ENCODE measurements at places on chromosomes 4 and X.

GRCh38 chr4:189807031-189807430 lies 133.6 kb upstream of the FRG1 start:
- DNase-seq, result no peak

GRCh38 chrX:40035726-40036125 lies 62.0 kb downstream of the BCOR start:
- DNase-seq, result no peak

DNA sequence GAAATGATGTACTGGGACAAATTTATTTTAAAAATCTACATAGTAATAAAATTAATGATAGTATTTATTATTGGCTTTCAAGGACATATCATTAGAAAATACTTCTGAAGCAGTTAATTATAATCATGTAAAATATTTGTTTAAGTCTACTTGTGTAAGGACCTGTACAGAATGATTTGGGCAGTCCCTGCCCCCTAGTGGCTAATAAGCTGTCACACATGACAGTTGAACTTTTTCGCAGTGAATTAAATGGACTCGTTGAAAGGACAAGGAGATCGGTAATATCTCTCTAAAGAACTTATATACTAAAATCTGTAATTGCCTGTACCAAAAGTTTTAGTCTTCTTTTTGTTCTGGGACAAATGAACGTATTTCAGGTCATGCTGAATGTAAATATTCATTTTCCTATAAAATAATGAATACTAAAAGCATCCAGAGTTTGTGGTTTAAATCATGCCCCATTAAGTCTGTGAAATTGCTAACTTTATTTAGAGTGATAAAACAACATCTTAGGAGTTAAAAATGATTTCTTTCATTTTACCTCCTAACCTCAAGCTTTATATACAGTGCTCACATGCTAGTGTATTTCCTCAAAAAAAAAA lies 13.6 kb downstream of the EXOC1 start:
- DNase-seq, result no peak

GRCh38 chr4:141339966-141340365 lies 119.3 kb downstream of the ZNF330 start:
- no peak for DNase-seq

DNA sequence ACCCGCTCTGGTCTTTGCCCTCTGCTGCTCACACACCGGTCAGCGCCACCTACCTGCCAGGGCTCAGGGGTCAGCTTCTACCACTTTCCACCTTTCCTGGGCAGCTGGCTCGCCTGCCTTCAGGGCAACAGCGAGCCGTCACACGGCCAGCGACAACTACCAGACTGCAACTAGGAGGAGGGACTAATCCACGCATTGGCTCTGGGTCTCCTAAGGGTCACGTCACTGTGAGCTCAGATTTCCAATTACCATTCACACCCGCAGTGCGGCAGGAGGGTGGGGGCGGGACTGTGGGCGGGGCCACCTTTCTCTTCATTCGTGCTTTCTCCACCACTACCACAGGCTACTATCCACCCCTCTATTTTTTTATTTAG lies at the start of gene BEX5:
BEX5 (minus strand) TSS at position 172 of the 374 bp plus-strand sequence. CDS start 1,712 bp downstream, outside the sequence.
- peak; percentile 20 for DNase-seq

GRCh38 chr4:152114562-152114961 lies 353.8 kb upstream of the GATB start:
- DNase-seq, result no peak

DNA sequence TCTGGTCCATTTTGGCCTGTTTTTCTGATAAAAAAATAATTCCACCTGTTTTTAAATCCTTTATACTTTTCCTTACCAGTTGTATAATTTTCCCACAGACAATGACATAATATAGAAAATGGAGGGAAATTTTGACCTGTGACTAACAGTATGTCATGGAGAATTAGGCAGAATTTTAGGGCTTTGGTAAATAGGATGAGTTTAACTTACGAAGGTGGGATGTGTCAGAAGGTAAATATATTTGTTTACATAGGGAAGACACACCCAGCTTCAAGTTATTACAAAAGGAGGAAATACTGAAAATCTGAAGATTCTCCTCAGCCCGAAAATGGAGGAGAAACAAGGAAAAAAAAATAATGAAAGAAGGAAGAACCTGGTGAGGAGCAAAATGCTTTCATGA lies 64.6 kb upstream of the PPP3CA start:
- no peak for DNase-seq

DNA sequence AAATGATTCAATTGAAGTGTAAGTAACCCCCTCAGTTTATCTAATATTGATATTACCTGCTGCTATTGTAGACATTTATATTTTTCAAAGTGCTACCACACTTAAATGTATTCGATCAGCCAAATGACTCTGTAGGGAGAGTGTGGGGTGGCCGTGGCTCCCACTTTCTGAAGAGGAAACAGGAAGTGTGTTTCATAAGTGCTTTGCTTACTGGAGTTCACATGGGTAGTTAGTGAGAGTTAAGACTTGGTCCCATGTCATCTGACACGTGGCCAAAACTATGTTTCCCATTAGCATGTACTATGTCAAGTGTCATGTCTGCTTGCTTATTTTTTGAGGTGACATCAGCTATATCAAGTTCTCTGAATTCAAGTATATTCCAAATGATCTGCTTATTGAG lies 308.1 kb upstream of the GATB start:
- no peak for DNase-seq

DNA sequence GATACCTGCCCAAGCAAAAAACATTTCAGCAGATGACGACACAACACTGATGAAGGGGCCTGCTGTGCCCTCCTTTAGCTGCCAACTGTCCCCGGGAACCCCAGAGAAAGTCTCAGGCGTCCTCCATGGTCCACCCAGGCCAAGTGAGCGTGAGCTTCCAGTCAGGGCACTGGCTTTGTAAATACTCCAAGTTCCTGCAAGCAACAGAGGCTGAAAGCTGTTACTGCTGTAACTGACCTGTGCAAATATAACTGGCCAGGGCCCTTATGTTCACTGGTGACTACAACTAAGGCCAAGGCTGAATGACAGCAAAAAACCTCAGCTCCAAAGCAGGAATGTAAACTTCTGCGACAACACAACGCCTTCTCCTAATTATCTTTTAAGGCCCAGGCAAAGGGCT lies 8.2 kb downstream of the WDR1 start:
- DNase-seq, result no peak

GRCh38 chr4:75860606-75861005 lies 41.6 kb downstream of the PPEF2 start:
- no peak for DNase-seq

GRCh38 chr4:102868153-102868780 lies 525 bp upstream of the CISD2 start:
- no peak for DNase-seq

GRCh38 chr4:174828845-174829701 lies at the start of gene GLRA3:
Gene GLRA3, minus strand, starts transcription at chr4:174829247. Its CDS starts 436 bp downstream, at chr4:174828811.
- DNase-seq, result no peak

DNA sequence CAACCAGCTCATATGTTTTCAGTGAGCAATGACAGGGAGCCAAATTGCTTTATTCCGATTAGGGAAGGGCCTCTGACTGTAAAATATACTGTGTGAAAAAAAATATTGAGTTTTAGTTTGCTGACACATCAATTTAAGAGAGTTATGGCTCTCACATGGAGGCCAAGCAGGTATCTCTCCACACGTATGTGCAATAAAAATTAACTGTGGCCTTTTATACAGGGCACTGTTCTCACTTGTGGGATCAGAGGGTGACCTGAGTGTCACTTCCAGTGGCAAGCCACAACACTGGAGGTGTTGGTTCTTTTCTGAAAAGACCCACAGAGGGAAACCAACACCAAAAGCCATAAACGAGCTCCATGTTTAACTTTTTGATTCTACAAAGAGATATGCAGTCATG lies 462.8 kb downstream of the MID1IP1 start:
- DNase-seq, result no peak

GRCh38 chr4:183205709-183206108 lies 106.7 kb downstream of the WWC2 start:
- no peak for DNase-seq

DNA sequence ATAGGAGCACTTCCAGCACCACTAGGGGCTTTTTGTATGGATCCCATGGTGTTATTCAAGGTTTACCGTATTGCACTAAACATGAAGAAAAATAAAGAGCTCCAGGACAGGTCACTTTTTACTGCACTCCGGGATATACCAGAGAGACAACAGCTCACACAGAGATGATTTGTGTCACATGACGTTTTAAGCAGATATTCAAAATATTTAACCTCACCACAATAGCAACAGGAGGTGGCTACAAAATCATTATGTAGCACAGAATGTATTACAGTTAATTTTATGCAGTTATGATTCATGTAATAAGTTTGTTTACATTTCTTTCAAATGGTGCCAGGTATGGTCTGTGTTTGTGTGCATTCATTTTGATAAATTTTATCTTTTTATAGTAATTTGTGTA lies 100.6 kb downstream of the LUZP4 start:
- no peak for DNase-seq

DNA sequence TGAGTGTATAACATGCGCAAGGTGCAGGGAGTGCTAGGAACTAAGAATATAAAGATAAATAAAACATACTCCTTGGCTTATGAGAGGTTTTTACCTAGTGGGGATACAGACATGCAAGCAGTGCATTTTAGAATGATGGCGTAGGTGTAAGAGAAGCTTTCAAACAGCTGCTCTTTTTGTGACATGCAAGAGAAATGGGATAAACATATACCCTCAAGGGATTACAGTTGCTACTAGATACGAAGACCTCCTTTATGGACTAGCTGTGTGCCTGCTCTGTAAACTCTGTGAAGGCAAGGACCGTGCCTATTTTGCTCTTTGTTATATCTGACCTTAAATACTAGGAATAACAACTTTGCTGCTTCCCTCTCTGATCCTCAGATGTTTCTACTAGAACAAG lies 39.0 kb upstream of the SLITRK4 start:
- DNase-seq, result no peak

DNA sequence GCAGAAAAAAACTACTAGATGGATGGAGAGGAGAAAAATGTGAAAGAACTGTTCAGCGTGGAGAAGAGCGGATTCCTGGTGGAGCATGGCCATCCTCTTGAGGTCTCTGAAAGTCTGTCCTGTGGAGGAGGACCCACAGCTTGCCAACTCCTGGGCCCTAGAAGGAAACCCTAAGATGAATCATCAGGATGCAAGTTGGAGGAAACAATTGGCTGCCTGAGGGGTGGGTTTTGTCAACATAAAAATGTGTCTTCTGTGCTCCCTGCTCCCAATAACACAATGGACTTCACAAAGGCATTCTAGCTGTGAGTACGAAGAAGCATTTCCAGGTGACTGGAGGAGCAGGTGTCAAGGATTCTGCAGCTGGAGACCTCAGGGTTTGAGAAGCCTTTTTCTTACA lies 37.2 kb downstream of the CNGA2 start:
- no peak for DNase-seq

DNA sequence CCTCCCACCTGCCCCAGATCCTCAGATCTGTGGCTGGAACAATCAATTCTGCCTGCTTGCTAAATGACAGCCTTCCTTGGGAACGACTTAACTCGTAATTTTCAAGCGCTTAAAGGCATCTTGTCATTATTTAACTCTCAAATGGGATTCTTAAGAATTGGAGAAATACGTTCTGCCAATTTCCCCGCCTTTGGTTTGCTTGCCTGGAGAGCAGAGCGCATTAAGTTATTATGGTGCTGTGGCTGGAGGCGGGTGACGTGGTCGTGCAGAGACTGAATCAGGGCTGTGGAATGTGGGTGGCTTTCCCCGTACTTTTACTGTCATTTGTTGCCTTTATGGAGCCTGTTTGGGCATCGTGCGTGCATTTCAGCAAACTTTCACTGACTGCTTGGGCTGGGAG lies 78.9 kb upstream of the PSAPL1 start:
- no peak for DNase-seq

DNA sequence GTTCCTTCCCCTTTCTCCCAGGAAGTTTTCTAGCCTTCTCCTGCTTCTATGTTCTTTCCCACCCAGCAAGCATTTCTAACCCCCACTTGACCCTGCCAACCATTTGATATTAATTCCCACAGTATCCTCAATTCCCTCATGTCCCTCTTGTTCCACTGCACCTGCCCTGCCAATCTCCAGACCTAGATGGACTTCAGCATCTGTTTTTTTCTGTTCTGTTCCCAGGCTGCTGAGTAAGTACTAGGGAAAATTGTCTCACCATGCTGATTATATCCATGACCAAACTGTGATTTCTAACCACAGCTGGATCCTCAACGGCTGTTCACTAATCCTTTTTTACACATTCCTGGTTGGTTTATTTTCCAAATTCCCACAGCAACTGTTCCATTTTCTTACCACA lies 37.7 kb downstream of the CLCN5 start:
- no peak for DNase-seq

DNA sequence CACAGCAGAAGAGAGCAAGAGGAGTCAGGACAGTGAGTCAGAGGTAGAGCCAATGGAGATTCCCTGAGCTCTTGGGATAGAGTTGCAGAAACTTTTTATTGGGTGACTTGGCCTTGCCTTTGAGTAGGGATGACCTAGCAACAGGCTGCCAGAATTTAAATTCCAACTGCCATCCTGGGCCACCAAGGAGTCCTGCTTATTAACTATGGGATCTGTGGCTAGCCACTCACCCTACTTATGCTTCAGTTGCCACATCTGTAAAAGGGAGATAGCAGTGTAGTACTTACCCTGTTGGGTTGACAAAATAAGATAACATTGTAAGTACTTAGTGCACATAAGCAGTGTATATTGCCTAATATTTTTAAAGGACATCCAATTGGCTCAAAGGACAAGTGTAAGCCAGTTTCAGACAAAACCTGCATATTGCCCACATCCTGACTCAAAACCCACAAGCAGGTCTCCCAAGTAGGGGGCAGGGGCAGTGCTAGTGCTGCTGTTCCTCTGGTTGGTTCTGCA lies 43.5 kb upstream of the TMEM164 start:
- no peak for DNase-seq

GRCh38 chr4:153785910-153786721 lies 2.8 kb downstream of the SFRP2 start:
- no peak for DNase-seq

- DNase-seq, result no peak
Measured at GRCh38 chrX:104347860-104348259, 93.1 kb upstream of the ESX1 start.

DNA sequence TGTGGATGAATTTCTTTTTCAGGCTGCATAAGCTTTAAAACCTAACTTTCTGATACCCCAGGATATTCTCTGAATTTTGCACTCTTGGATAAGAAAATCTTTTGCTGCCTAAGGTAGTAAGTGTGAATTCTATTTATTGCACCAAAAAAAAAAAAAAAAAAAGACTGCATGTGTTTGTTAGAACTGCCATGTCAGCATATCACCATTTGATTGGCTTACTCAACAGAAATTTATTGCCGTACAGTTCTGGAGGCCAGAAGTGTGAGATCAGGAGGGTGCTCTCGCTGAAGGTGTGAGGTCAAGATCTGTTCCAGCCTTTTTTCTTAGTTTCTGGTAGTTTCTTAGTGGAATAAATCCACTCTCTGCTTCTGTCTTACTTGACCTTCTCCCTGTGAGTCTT lies 1250.0 kb upstream of the PRKX start:
- no peak for DNase-seq

- no peak for DNase-seq
Measured at GRCh38 chr4:70640192-70640591, 11.6 kb downstream of the ENAM start.

- no peak for DNase-seq
Measured at GRCh38 chr4:186318481-186318880, 52.5 kb downstream of the F11 start.

All from activated CD8-positive, alpha-beta memory T cell treated with anti-CD3 and anti-CD28 coated beads for 1 hour (primary cell).